ENCODE measurements at places on chromosomes 6 and 20.

DNA sequence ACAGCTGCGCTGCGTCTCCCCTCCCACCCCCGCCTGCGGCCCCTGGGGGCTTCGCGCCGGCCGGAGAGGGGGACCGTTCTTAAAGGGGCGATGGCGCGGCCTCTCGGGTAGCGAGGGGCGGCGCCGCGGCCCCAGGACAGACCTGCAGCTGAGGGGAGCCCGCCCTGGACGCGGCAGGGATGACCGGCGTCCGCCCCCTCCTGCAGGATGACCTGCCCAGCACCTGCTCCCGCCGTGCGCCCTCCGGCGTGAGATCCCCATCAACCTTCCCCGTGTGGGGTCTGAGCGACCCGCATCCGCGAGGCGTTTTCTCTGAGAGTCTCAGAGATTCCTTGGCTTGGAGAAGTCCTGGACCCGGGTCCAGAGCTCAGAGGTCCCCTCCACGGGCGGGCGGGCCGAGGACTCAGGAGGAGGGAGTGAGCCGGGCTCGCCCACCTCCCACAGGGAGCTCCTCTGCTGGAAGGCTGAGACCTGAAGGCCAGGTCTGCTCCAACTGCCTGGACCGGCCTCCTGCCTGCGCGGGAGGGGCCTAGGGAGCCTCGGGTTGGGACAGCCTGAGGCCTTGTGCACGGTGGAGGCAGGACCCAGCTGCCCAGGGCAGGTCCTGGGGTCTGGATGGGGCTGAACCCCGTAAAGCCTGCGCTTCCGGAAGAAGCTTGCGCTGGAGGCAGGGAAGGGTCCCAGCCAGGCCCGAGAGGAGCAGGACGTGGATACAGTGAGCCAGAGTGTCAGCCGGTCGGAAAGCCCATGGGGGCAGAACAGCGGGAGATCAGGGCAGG is 532 bp upstream of the NKAIN4 start:
- DNase-seq = no peak

DNA sequence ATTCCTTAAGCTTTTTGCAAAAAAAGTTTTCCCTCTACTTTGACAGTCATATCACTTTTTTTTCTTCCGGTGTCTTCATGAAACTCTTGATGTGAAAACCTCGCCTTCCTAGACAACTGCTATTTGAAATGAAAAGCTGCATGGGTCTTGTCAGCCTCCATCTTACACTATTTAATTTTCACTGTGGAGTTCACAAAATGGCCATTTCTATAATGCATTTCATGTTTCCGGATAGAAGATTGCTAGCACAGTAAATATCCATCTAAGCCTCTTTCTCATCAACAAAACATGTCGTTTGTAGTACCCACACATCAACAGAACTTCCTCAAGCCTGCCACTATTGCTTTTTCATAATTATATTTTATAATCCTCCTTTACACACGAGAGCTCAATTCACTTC is 204.9 kb upstream of the ID4 start:
- no peak for DNase-seq

DNA sequence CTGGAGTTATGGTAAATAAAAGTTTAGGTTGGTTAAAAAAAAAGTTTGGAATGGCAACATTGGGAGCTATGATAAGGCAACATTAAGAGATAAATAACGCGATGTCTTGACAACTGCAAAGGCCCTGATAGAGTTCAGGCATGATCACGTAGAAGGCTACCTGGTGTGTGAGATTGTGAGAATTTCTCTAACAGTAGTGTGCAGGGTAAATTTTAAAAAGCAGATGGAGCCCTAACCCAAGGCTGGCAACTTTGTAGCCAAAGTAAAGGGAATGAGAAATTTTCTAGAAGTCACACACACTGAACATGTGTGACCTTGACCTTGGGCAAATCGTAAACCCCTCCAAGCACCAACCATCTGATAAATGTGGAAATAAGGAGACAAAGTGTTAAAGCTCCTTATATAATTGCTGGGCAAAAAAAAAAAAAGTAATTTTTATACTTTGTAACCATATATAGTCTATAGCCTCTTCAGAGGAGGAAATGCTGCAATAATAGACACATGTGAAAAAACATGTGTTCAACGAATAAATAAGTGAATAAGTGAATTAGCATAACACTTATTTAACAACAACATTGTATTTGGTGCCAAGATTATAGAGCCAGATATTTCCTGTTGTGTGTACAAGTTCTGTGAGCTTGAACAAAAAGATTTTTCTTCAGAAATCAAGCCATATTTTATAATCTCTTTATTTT is 18.2 kb downstream of the KCNQ5 start:
- no peak for DNase-seq

DNA sequence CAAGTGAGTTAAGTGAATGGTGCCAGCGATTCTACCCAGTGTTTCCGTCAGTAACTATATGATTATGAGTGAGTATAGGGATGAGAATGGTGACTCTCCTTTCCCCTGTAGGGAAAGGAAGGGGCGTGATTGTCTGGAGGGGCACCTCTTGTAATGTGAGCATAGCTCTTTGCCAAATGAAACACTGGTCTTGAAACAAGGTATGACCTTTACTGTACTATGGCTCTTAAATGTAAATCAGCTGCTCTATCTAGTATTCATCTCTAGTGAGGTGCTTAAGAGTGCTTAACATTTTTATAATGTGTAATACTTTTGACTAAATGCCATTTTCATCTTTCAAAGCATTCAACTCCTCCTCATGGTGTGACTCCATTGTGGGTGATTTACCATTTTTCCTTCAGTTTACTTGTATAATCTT is 11.0 kb downstream of the PANK2 start:
- no peak for DNase-seq

- no peak for DNase-seq
These were observed 83.3 kb downstream of the FOXA2 start for GRCh38 chr20:22501034-22501433.

- DNase-seq = no peak
These were observed 3.9 kb upstream of the ECI2 start for GRCh38 chr6:4139272-4139671.

- DNase-seq = no peak
These were observed 143.4 kb upstream of the CST7 start for GRCh38 chr20:24805456-24806238.

- no peak for DNase-seq
These were observed 299.1 kb upstream of the ID4 start for GRCh38 chr6:19538096-19538495.

GRCh38 chr20:48489656-48490055 is 338.1 kb downstream of the PREX1 start:
- DNase-seq = no peak

Data from Kasumi-1 (cell line).